ENCODE measurements at places on chromosomes 1 and 21.
A peak's percentile ranks its signal among the peaks of the same experiment; 100 is the strongest.

- no peak for DNase-seq
Measured at GRCh38 chr1:203153989-203154821, 21.4 kb downstream of the MYBPH start.

DNA sequence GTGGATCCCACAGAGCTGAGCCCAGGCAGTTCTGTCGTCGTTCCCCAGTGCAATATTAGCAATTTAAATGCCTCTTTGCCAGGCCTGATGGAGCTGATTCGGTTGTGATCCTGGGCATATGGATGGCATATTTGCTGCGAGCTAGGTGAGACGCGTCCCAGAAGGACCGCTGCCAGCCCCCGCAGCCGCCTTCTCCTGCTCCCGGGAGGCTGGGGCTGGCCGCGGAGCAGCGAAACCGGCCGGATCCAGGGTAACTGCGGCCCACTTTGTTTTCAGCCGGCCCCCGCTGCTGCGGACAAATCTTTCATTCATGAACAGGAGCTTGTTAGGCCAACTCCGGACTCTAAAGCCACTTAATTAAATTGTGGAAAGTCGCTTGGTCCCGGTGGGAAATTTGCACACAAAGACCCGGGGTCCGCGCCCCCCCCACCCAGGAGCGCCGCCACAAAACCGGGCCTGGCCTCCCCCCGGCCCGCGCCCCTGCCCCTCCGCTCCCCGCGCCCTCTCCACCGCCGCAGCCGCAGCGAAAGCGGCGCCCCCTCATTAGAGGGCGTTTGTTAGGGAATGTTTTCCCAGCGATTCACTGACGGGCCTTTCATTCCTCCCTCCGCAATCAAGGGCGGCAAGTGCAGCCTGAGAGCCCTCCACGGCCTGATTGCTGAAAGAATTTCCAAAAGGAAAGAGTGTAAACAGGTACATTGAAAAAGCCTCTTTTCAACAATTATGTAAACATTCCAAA lies 383.3 kb downstream of the RRAGC start:
- no peak for DNase-seq

GRCh38 chr1:231070758-231071444 lies 30.8 kb upstream of the FAM89A start:
- no peak for DNase-seq

- no peak for DNase-seq
Measured at GRCh38 chr1:211699059-211699458, 23.6 kb upstream of the NEK2 start.

DNA sequence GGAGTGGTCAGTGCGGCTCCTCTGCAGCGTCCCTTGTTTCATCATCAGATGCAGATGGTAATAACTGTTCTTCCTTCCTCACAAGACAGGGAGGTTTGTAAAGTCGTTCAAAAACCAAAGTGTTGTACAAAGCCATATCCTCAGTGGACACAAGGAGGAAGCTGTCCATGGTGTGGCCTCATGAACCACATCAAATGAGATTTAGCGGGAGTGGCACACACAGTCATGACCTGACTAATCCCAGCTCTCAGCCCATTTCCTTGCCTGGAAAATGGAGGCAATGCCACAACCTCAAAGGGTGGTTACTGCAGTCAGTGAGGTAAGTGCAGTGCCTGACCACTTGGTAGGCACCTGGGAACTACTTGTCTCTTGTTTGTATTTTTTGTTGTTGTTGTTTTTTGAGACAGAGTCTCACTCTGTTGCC lies 13.4 kb downstream of the ENTREP3 start:
- no peak for DNase-seq

DNA sequence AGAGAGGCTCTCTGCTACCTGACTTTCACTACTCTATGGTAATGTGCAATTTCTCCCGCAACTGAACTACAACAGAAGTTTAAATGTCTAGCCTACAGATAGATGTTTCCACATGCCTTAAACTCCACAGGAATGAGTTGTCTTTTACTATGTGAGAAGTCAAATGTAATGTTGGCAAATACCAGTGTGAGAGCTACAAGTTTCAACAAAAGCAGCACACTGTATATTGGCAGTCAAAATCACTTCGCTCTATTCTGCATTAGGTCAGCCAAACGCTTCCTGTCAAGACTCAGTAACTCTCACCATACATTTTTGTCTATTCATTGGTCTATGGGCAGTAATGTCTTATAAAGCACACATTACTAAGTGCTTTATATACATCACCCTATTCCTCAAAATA lies 41.9 kb downstream of the LUZP1 start:
- no peak for DNase-seq

GRCh38 chr1:157177733-157178394 lies 39.7 kb upstream of the ETV3 start:
- DNase-seq: no peak

- DNase-seq: peak; percentile 20
Measured at GRCh38 chr1:64856553-64856952, 109.8 kb downstream of the JAK1 start.

GRCh38 chr1:162128693-162129356 lies 59.3 kb downstream of the NOS1AP start:
- DNase-seq: no peak

GRCh38 chr21:39022466-39022862 lies 160.8 kb downstream of the PSMG1 start:
- no peak for DNase-seq

DNA sequence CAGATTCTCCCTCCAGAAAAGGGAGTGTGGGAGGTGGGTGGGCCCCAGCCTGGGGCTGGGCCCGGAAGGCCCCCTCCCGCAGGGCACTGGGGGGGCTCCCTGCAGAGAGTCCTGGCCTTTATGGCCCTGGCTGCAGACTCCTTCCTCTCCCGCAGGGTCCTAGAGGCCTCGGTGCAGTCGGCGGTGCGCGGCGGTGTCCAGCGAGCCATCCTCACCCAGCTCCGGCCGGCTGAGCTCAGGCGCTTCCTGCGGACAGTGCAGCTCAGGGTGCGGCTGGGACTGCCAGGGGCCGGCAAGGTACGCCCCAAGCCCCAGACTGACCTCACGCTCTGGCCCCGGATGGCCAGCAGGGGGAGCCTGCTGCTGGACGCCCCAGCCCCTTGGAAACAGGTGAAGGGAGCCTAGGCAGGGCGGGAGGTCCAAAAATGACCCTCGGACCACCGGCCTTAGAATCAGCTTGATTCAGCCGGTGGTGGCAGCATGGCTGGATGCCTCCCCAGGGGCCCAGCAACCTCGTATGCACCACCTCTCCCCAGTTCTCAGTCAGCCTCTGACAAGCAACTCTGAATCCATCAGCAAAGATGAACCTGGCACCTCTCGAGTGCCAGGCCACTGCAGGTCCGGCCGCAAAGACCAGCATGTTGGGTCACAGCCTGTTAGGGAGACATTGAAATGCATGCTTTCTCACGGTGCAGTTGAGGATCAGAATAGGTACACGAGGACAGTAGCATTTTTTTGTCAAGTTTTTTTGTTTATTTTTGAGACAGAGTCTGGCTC lies 20.6 kb downstream of the MTHFR start:
- DNase-seq: no peak

DNA sequence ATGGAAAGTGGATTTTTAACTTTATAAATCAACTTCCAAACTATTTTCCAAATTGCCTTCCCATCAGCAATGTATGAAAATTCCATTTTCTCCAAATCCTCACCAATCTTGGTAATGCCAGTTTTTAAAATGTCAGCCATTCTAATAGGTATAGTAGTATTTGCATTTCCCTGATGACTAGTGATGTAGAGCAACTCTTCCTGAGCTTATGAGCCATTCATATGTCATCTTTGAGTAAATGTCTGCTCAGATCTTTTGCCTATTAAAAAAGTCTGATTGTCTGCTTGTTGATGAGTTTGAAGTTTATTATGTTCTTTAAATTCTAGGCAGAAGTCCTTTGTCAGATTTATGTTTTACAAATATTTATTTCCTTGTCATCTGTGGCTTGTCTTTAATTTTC lies 54.7 kb downstream of the KDM1A start:
- no peak for DNase-seq

GRCh38 chr1:25161981-25162380 lies 70.3 kb downstream of the SYF2 start:
- no peak for DNase-seq

GRCh38 chr1:197618061-197618460 lies 157.2 kb downstream of the DENND1B start:
- no peak for DNase-seq

DNA sequence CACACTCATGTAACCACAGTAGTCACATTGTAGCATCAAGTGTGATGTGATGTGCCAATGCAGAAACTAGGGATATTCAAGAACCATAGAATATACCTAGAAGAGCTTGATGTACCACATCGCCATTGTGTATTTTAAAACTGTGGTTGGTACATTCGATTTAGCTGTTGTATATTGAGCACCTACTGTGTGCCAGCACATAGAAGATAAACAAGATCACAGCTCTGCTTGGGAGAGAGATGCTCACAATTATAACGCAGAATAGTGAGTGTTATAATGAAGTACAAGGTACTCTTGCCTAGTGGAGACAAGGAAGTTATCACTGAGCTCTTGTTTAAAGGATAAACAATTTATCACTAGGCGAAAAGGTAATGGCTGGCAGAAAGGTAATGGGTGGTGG lies 4.7 kb downstream of the BTF3L4 start:
- DNase-seq: no peak

DNA sequence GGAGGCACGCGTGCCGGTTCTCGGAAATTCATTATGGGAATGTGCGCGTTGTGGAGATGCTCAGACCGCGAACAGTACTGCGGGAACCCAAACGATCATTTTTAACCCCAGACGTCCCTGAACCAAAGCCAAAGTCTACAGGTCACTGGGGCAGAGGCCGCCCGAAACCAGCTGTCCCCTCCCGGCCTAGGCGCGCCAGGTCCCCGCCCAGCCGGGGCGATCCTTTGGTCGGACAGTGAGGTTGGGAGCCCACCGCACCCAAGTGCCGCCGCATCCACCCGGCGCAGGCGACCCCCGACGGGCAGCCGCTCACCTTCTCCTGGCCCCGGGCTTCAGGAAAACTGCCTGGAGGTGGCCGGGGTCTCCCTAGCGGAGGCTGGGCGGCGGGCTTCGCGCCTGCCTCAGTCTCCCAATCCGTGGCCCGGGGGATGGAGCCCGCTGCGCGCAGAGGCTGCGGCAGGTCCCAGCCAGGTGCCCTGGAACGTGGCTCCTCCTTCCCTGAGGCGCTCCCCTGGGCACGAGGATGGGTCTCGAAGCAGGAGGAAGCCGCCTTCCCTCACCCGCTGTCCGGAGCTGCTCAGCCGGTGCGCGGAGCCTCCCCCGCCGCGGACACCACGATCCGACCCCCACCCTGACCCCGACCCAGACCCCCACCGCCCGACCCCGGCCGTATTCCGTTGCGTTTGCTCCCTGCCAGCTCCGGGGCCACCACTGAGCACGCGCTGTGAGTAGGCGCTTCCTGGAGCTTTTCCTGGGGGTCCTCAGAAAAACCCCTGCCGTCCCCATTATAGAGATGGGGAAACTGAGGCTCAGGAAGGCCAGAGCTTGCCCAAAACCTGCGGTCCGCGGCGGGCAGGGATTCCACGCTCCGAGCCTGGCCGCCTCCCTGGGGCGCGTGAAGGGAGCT lies 8.1 kb upstream of the SLX9 start:
- no peak for DNase-seq

GRCh38 chr1:108082738-108083562 lies 117.2 kb downstream of the SLC25A24 start:
- no peak for DNase-seq

- no peak for DNase-seq
Measured at GRCh38 chr1:222279591-222279990, 268.3 kb downstream of the HHIPL2 start.

DNA sequence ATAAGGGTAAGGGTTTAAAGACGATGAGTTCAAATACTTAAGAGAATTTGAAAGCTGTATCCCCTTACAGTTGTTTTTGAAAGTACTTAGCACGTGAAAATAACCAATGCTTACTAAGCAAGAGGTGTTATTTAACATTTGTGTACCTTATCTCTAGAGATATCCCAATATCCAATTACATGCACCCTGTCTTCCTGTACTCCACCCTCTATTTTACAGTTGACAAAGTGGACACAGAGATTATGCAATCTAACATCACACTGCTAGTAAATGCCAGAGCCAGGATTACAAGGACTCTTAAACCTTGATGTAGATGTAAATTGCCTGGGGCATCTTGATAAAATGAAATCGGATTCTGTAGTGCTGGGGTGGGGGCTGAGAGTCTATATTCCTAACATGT lies 72.0 kb downstream of the GDAP2 start:
- DNase-seq: no peak

Measured in H4 (cell line).